ENCODE measurements at places on chromosomes 2 and 18.

GRCh38 chr18:65610939-65611338, 139.9 kb upstream of the CDH7 start:
- DNase-seq = no peak

DNA sequence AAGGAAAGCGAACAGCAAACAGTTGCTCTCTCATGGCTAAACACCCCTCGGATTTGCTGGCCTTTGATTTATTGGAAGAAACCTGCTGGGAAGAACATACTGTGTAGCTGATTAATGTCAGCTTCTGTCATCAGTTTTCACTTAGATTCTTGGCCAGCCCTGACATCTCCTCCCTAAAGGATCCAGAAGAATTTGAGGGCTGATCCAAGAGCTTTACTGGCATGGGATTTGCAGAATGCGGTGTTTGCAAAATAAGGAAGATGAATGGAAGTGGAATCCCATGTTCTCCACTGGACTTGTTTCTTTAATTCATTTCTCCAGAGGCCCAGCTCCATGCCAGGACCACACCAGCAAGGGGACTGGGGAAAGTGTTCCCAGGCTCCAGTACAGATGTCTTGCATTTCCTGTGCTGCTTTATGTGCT, 80.5 kb downstream of the RDH14 start:
- DNase-seq = no peak

DNA sequence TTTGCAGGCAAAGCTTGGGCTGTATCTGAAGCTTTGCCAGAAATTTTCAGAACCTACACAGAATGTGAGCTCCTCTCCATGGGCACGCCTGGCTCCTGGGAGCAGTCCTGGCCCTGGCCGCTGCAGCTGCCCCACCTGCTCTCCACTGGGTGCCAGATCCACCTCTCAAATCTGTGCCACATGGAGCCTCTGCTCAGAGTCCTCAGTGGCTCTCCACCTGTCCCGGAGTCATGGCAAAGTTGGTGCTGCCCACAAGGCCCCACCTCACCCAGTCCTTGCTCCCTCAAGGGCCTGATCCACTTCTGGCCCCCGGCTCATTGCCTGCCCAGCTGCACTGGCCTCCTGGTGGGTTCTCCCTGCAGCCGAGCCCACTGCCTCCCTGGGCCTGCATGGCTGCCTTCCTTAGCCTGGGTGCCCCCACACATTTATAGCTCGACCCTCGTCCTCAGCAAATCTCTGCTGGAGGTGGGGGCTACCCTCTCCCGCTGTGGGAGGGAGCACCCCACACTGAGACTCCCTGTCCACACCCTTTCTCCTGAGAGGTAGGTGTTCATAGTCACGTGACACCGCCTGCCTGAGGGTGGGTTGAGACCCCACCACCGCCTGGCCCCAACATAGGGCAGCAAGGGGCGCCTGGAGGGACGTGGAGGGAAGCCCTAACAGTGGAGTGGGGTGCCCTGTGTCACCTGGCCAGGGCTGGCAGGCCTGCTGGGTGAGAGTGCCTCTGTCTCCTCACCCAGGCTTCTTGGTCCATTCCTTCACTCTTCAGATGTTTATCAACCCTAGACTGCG, 224.1 kb downstream of the SH3RF3 start:
- DNase-seq = no peak

- no peak for DNase-seq
Observed at GRCh38 chr2:32484937-32485336, 128.1 kb downstream of the BIRC6 start.

DNA sequence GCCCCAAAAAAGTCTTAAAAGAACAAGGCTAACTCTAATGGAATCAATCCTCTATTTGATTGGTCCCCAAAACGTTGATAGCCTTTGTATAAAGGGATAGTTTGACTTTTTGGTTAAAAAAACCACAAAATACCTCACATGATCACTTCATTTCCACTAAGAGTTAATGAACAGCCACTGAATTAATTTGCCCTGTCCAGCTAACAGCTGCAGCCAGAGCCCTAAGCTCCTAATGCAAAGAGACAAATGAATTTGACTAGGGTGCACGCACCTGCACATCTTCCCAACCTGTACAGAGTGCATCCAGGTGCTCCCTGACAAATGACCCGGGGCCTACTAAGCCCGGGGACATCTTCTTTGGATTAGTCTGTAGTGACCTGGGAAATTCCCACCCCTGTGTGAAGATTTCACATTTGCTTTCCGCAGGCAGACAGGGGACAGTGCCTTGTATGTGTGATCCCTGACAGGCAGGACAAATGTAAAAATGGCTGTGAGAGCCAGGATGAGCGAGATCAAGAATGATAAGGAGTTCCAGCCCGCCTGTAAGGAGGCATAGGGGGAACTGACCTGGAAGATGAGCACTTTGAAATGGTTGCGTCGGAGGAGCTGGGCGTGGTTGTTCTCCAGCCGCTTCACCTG, 893 bp downstream of the CAVIN2 start:
- DNase-seq = no peak

DNA sequence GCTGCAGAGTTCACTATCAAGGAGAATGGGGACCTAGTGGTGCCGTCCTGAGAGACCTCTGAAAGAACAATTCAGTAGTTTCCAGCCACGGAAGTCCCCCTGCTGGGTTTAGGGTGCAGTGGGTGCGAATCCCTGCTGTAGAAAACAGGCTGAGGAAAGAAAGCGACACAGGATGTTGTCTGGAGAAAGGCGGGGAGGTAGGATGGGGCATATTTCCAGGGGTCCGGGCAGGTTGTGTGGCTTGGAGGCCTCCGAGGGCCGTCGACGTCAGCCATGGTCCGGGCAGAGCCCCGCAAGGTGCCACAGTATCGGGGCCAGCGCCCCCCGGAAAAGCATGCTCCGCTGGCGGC, 807 bp upstream of the CREB1 start:
- no peak for DNase-seq

DNA sequence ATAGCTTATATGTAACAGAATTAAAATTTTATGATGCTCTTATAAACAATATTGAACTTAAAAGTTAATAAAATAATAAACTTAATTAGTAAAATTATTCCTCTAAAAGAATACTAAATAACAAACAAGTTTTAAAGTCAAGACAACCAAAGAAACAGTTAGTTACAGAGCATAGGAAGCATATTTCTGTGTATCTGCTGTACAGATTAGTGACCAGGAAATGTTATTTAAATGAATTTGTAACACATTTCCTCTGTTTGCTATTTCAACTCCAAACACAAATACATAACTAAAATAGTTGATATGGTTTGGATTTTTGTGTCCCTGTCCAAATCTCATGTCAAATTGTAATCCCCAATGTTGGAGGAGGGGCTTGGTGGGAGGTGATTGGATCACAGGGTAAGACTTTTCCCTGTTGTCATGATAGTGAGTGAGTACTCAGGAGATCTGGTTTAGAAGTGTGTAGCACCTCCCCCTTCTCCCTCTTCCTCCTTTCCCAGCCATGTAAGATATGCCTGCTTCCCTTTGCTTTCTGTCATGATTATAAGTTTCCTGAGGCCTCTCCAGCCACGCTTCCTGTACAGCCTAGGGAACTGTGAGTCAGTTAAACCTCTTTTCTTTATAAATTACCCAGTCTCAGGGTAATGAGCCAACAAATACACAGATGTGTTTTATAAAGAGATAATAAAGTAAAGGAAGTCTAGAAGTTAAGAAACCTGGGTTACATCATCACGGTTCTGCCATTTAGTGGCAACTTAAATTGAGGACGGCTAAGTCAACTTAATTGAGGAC, 51.8 kb downstream of the ROCK2 start:
- DNase-seq = no peak

- DNase-seq = no peak
Observed at GRCh38 chr2:7392076-7392787, 475.0 kb downstream of the RNF144A start.

DNA sequence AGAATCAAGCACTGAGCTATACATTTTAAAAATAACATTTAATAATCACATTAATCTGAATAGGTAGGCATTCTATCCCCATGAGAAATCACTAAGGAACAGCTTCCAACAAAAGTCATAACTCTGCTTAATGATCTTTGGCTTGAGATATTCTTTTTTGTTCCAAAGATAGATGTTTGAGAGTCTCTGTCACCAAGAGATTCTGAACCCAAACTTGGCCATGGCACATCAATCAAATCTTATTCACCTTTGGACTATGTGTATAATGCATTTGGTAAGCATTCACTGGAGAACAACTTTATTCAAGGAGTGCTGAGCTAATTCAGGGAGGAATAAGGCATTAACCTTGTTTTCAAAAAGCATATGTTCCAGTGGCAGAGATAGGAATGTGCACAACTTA, 743.3 kb downstream of the SLC4A3 start:
- no peak for DNase-seq

DNA sequence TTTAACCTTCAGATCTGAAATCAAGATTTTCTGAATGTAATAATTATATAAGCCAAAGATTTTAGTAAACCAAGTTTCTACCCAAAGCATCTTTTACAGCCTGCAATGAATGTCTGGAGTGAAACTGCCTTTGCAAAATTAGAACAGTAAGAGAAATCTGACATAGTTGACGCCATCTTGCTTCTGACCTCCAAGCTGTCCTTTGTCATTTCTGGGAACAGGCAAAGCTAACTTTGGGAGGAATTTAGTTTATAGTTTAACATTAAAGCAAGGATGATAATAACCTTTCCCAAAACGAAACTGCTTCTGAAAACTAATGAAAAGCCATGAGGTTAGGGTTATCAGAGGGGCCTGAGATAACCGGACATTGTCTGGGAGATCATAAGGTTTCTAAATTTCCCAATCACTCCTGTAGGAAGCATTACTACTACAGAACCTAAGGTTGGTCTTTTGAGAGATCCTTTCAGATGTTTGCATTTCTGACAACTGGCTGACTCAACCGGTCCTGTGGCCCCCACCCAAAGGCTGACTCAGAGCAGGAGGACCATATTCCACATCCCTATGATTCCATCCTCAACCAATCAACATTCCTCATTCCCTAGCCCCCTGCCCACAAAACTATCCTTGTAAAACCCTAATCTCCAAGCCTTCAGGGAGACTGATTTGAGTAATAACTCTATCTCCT, 124.5 kb downstream of the TMEM131 start:
- DNase-seq = no peak

DNA sequence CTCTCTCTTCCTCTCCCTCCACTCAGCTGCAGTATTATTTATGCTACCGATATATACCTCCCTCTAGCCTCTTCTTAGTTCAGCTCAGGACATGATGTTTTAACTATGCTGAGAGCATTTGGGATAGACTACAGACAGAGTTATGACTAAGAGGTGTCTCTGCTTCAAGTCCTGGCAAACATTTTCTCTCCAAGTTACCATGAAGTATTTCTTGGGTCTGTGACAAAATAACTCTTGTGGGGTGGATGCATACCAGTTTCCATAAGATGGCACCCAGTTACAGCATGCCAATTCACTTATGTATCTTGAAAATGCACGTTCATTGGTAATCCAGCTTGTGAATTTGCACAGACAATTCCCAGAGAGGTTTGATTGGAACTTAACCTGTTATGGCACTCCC, 737.6 kb downstream of the SLC4A3 start:
- DNase-seq = no peak

DNA sequence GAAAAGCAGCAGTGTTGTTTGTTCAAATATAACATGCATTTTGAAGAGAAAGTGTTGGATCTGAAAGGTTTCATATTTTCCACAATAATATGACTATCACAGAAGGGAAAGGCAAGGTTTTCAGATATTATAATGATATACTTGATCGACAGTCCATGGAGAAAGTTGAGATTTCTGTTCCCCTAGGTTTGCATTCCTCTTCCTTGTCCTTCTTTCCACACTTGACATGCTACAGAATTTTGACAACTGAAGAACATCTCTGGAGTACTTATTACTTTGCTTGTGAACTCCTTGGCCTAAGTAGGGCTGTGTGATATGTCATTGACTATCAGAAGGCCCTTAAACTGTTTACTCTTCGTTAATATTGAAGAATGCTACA, 46.5 kb downstream of the TMEFF2 start:
- no peak for DNase-seq

Data from NCI-H748 treated with DMSO at 0.1 percent for 48 hours (cell line).